ENCODE measurements at places on chromosomes 16 and 17.

- H3K4me3 ChIP-seq: no peak overlapping the region
- peaks cover 1% of the 10 kb centered on the region for H3K36me3 ChIP-seq
- H3K27ac ChIP-seq: no peak overlapping the region
- H3K4me1 ChIP-seq: peaks cover 10% of the 10 kb centered on the region
These were observed 6.9 kb downstream of the CARMIL2 start for GRCh38 chr16:67651847-67652246.

DNA sequence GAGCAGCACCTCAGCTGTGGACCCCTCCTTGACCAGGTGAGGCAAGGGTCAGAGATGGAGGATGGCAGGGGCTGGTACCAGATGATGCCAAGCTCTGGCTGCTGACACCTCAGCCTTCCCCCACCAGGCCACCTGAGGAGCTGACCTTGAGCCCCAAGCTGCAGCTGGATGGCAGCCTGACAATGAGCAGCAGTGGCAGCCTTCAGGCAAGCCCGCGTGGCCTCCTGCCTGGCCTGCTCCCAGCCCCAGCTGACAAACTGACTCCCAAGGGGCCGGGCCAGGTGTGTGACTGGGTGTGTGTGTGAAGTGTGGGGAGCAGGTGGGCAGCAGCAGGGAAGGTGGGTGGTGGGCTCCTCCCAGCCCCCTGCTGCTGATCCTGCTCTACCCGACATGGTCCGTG is 4.7 kb upstream of the NRN1L start:
- H3K27me3 ChIP-seq: no peaks in the 10 kb centered on the region
- DNase-seq: no peak
- H3K27ac ChIP-seq: no peak overlapping the region

DNA sequence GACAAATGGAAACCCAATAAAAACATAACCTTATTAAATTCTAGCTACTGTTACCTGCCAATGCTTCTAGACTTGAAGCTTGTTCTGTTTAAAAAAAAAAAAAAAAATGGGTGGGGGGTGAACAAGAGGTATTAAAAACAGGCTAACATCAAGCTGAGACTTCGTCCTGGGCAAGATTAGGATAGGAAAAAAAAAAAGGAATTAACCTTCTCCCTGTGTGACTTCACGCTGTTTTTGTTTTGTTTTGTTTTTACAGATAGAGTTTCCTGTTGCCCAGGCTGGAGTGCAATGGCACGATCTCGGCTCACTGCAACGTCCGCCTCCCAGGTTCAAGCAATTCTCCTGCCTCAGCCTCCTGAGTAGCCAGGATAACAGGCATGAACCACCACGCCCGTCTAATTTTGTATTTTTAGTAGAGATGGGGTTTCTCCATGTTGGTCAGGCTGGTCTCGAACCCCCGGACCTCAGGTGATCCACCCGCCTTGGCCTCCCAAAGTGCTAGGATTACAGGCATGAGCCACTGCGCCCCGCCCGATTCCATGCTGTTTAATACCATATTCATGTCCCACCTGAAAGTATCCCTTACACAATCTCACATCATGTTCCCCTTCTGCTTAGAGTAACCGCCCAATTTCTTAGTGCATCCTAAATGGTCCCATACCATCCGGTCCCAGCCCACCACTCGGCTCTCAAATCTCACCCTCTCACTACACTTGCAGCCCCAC is 2.2 kb downstream of the USP31 start:
- peaks cover 4% of the 10 kb centered on the region for H3K4me1 ChIP-seq
- DNase-seq: no peak
- no peaks in the 10 kb centered on the region for H3K27me3 ChIP-seq
- peak overlapping the region; percentile 21 for H3K4me3 ChIP-seq
- H3K36me3 ChIP-seq: no peaks in the 10 kb centered on the region

DNA sequence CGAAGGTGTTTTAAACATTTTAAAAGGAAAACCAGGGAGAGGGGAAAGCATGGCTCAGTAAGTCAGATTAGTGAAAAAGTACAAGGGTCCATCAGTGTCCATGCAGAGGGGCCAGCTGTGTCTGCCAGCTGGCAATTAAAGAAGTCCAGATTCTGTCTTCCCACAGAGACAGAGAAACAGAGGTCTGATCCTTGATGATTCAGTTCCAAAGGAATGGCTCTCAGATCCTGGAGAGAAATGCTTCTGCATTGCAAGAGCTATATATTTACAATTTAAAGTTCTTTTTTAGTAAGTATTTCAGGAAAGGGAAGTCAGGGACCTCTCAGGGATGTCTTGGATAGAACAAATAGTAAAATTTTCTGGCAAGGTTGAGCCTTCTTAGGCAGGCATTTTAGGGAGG is 56.2 kb downstream of the HSD17B2 start:
- H3K4me3 ChIP-seq: no peak overlapping the region
- no peak overlapping the region for H3K27ac ChIP-seq
- DNase-seq: no peak
- H3K4me1 ChIP-seq: peaks cover 3% of the 10 kb centered on the region

DNA sequence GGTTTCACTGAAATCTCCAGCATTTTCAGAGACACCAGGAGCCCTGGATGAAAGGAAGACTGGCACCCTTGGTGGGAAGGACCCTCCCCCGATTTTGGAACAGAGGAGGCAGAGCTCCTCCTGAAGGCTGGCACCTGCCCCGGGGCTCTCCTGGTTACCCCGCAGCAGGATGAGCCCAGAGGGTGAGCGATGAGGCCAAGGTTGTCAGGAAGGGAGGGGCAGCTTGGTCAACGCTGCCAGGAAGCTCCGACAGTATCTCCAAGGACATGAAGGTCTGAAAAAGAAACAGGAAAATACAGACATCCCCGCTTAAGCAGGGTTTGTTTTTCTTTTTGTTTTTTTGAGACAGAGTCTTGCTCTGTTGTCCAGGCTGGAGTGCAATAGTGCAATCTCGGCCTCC is 15.5 kb upstream of the ACSF3 start:
- no peak overlapping the region for H3K27ac ChIP-seq
- no peaks in the 10 kb centered on the region for H3K4me1 ChIP-seq
- H3K4me3 ChIP-seq: no peak overlapping the region
- DNase-seq: no peak

- no peaks in the 10 kb centered on the region for H3K27me3 ChIP-seq
- H3K36me3 ChIP-seq: peaks cover 7% of the 10 kb centered on the region
- no peak for DNase-seq
- no peak overlapping the region for H3K4me3 ChIP-seq
- H3K27ac ChIP-seq: no peak overlapping the region
These were observed 12.2 kb downstream of the ENGASE start for GRCh38 chr17:79086609-79087427.

DNA sequence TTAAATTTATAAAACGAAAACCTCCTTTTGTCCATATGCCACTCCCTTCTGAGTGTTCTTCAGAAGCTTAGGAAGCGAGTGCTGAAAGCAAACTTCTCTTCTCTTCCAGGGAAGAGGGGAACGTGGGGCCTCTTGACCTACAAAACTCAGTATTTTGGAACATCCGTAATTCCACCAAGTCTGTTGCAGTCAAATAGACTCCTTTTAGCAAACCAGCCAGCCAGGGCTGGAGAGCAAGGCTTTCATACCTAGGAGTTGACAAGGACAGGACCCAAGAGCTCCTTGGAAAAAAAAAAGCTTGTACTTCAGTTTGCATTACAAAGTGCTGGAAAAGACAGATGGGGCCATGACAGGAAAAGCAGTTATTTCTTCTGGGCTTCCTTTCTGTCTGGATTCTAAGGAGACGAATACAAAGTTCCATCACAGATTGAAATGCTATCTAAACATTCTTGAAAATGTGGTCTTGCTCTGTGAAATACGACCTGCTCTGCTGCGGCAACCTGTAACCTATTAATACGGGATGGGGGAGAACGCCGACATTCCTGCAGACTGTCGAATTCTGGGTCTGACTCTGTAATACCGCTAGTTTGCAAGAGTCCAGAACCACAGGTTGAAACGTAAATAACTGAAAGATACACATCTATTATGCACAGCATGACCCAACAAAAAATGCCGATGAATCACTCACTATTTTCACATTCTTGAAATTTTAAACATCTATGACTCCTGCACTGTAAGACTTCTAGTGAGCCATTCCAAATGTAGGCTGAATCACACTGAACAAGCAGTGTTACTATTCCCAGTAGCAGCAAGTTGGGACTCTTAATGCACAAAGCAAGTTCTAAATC is 20.6 kb downstream of the VPS53 start:
- peak; percentile 99 for DNase-seq
- H3K36me3 ChIP-seq: peaks cover 8% of the 10 kb centered on the region
- H3K27ac ChIP-seq: peak overlapping the region; percentile 97
- no peak overlapping the region for H3K4me3 ChIP-seq
- H3K27me3 ChIP-seq: no peaks in the 10 kb centered on the region

DNA sequence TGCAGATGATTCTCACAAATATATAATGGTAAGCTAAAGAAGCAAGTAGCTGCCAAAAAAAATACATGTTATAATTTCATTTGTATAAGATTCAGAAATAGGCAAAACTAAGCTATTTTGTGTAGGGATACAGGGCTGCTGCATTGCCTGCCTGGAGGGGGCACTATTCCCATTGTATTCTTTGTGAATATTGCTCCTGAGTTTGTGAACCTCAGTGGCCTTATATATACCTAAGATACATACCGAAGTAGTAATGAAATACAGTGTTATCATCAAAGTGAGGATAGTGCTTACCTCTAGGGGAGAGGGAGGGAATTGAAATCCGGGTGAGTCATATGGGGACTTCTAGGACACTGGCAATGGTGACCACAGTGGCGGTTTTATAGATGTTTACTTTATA is 53.5 kb downstream of the C17orf58 start:
- no peak for DNase-seq
- no peaks in the 10 kb centered on the region for H3K27me3 ChIP-seq

GRCh38 chr17:55903028-55903690 is 152.3 kb downstream of the PCTP start:
- no peaks in the 10 kb centered on the region for H3K27me3 ChIP-seq
- DNase-seq: no peak
- H3K36me3 ChIP-seq: no peaks in the 10 kb centered on the region
- no peak overlapping the region for H3K27ac ChIP-seq
- H3K4me1 ChIP-seq: no peaks in the 10 kb centered on the region

- no peaks in the 10 kb centered on the region for H3K36me3 ChIP-seq
- H3K27me3 ChIP-seq: no peaks in the 10 kb centered on the region
- no peaks in the 10 kb centered on the region for H3K4me1 ChIP-seq
- no peak for DNase-seq
These were observed 27.2 kb upstream of the CEP20 start for GRCh38 chr16:15915555-15916081.

GRCh38 chr17:81445642-81446503 is 50.6 kb downstream of the BAHCC1 start:
- no peaks in the 10 kb centered on the region for H3K27me3 ChIP-seq
- H3K4me3 ChIP-seq: no peak overlapping the region
- no peaks in the 10 kb centered on the region for H3K36me3 ChIP-seq

DNA sequence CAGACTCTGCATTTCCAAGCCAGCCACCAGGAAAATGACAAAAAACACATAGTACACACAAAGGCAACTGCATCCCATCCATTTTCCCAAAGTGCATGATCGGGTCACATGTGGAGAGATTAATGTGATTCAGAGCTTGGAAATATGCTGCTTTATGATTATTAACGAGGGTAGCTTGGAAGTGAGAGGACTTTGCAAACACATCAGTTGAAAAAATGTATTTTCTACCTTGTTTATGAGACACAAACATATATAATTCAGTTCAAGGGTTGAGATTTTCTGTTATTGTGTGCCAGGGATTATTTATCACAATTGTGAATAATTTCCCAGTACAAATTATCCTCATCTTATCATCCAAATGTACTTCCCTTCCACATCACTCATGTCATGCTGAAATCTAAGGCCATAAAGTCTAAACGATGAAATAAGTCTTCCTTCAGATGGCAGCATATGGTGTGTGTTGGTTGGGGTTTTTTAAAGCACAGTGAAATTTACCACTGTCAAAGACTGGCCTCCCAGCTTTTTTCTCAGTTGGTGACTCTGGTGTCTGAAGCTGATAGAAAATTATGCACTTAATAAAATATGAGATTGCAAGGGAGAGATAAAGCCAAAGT is 104.7 kb upstream of the ADAMTS18 start:
- no peak overlapping the region for H3K27ac ChIP-seq
- H3K4me1 ChIP-seq: no peaks in the 10 kb centered on the region
- H3K4me3 ChIP-seq: no peak overlapping the region
- no peaks in the 10 kb centered on the region for H3K36me3 ChIP-seq
- no peaks in the 10 kb centered on the region for H3K27me3 ChIP-seq

DNA sequence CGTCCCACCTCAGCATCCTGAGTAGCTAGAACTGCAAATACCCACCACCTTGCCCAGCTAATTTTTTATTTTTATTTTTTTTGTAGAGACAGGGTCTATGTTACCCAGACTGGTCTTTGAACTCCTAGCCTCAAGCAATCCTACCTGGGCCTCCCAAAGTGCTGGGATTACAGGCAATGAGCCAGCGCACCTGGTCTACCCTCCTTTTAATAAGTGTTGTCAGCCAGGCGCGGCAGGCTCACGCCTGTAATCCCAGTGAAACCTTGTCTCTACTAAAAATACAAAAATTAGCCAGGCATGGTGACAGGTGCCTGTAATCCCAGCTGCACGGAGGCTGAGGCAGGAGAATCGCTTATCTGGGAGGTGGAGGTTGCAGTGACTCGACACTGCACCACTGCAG is 19.3 kb downstream of the RFFL start:
- H3K27ac ChIP-seq: no peak overlapping the region
- no peaks in the 10 kb centered on the region for H3K36me3 ChIP-seq
- DNase-seq: no peak
- H3K4me1 ChIP-seq: peaks cover 6% of the 10 kb centered on the region

GRCh38 chr17:81418710-81419318 is 23.6 kb downstream of the BAHCC1 start:
- H3K27ac ChIP-seq: no peak overlapping the region
- H3K27me3 ChIP-seq: no peaks in the 10 kb centered on the region
- peaks cover 11% of the 10 kb centered on the region for H3K4me1 ChIP-seq
- DNase-seq: no peak
- no peak overlapping the region for H3K4me3 ChIP-seq
- H3K36me3 ChIP-seq: no peaks in the 10 kb centered on the region

DNA sequence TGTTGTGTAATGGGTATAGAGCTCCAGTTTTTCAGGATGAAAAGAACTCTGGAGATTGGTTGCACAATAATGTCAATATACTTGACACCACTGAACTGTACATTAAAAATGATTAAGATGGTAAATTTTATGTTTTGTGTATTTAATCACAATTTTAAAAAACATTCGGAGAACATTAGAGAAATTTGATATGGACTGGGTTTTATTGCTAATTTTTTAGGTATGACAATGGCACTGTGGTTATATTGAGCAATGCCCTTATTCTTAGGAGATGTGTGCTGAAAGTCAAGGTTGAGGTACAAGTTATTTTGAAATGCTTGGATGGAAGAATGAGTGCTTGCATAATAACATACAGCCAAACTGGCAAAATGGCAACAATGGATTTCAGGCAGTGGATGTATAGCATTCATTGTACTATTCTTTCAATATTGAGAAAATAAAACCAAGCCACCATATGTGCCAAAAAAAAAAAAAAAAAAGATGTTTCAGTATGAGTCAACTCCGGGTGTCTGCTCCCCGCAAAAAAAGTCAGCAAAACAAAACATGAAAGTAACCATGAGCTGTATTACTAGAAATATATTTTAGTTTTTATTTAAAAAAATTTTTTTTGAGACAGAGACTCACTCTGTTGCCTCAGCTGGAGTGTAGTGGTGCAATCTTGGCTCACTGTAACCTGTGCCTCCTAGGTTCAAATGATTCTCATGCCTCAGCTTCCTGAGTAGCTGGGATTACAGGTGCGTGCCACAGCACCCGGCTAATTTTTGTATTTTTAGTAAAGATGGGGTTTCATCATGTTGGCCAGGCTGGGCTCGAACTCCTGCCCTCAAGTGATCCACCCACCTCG is 19.8 kb downstream of the HOXB1 start:
- peaks cover 19% of the 10 kb centered on the region for H3K4me1 ChIP-seq
- no peaks in the 10 kb centered on the region for H3K36me3 ChIP-seq
- no peak overlapping the region for H3K27ac ChIP-seq
- no peak overlapping the region for H3K4me3 ChIP-seq

GRCh38 chr16:19757762-19758595 is 39.9 kb downstream of the IQCK start:
- H3K4me1 ChIP-seq: no peaks in the 10 kb centered on the region
- H3K4me3 ChIP-seq: no peak overlapping the region
- no peak overlapping the region for H3K27ac ChIP-seq
